T-helper 2 cell treated with Interferon-gamma antibody and Interleukin-4, amounts not matched to agents 5 μg/mL and 100 μg/mL, for 36 hours (primary cell): ENCODE measurements at places on chromosomes 3 and 15.
A peak's percentile ranks its signal among the peaks of the same experiment; 100 is the strongest.

- DNase-seq, result no peak
These were observed 49.7 kb downstream of the KLHL25 start for GRCh38 chr15:85745023-85745422.

- DNase-seq, result no peak
These were observed 16.4 kb upstream of the FGD5 start for GRCh38 chr3:14802381-14802731.

- DNase-seq, result no peak
These were observed 24.6 kb upstream of the INSYN1 start for GRCh38 chr15:73777741-73778140.

DNA sequence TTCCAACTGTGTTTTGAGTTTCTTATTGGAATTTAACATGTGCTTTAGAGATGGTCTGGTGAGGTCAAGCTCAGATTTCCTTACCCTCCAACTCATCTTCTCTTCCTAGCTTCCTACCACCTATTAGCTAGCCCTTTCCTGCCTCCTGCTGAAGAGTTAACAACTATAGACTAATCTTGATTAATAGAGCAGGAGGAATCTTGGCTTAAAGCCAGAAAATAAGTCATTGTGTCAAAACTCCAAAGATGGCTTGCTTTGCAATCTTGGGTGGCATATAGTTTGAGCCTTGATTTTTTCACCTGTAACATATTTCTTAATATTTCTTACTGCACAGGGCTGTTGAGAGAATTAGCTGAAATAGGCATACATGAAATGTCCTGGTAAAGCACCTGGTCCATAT is 27.3 kb downstream of the BCL2L10 start:
- no peak for DNase-seq

DNA sequence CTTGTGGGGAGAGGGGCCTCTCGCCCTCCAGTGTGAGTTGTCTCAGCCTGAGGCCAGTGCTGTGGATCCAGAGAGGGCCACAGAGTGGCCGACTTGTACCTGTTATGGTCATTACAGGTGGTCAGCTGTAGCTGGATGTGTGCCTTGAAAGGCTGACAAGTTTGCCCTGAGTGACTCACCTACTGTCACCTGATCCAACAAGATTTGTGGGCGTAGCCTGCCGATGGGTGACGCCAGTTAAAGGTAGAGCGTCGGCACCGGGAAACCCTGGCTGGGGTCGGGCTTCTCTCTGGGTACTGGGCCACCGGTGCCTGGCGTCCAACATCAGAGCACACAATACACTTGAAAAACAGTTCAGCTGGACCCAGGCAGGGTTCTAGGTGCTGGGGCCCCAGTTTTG is 2.8 kb upstream of the ISG20 start:
- DNase-seq, result peak; percentile 66

DNA sequence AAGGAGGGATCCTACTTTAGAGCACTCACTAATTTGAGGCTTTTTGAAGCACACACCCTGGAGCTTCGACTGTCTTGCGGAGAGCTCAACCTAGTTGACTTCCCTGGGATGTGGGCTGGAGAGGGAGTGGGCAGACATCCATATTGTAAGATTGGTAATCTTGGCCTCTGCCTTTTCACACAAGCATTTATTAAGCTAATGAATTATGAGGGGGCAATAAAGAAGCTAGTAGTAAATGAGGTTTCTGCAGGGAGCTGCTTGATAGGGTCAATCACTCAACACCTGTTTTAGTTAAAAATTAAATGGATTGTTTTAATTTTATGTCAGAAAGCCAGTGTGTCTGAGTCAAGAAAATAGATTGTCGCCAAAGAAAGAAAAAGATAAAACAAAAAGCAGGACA is 76.3 kb downstream of the PDZRN3 start:
- no peak for DNase-seq

DNA sequence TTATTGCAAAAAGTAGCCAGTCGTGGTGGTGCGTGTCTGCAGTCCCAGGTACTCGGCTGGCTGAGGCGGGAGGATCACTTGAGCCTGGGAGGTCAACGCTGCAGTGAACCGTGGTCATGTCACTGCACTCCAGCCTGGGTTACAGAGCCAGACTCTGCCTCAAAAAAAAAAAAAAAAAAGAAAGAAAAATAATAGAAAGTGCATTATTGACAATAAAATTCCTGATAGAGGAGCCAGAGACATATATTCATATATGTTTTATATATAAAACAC is 43.6 kb upstream of the PYDC2 start:
- DNase-seq, result no peak

DNA sequence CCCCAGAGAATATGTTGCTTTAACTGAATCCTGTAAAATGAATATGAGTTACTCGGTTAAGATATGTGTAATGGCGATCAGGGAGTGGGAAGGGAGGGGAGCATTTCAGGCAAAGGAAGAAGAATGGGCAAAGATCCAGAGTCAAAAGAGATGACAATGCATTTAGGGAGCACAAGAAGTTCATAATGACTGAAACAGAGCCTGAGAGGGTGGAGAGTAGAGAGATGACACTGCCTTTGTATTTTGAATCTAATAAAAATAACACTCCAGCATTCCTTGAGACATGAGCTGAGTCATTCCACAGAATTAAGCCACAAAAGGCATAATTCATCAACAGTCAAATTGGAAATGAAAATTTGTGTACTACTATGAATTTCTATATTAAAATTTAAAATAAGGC is 105.3 kb upstream of the PEX5L start:
- no peak for DNase-seq

DNA sequence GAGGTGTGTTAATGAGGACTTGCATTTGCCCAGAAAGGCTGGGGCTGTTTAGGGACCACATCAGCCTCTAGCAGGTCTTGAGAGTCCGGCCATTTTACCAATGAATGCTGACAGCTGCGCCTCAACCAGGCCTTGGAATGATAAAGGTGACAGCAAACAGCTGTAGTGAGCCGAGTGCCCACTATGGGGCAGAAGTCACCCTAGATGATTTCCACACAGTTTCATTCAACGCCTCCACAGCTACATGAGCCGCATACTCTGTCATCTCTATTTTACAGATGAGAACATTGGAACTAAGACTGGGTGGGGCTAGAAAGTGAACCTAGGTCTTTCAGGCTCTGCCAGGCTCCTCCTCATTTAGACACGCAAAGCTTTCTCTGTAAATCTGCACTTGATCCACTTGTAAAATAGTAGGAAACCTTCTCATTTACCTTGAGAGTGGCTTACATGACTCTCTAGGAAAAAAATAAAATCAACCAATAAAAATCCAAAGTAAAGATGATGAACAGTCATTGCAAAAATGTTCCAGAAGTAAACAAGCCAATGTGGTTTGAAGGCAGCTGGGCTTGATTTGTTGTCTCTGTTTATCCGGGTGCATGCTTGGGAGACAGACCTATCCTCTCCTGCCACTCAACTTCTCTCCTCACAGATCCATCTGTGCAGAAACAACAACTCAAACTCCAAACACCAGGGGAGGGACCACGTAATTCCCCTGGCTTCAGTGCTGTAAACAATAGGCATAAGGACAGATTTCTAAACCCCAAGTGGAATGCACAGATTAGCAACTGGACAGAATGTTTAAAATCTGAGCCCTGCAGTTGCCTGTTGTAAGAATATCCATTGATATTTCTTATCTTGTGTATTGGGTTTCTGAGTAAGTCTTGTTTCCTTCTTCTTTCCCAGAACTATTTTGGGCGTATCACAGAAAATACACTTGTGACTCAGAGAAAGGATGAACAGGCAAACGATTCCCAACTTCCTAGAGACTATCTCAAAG is 31.5 kb upstream of the LDHAL6B start:
- DNase-seq, result peak; percentile 32

DNA sequence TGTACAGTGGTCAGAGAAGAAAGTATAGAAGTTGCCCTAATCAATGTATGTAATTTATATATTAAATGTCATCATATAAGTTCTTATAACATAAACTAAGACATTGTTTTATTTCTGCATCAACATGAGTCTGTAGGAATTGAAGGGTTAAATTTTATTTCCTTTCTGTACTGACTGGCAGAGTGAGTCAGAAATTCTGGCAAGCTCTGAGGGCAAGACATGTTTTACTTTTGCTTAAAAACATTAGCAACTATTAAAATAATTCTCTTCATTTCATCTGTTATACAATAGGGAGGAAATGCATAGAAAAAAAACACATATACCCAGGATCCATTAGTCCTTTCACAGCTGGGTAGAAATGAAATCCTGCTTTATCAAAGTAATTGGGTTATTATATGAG is 171.4 kb upstream of the ALCAM start:
- DNase-seq, result no peak

- DNase-seq, result no peak
These were observed 18.5 kb downstream of the TRANK1 start for GRCh38 chr3:36926292-36926897.

DNA sequence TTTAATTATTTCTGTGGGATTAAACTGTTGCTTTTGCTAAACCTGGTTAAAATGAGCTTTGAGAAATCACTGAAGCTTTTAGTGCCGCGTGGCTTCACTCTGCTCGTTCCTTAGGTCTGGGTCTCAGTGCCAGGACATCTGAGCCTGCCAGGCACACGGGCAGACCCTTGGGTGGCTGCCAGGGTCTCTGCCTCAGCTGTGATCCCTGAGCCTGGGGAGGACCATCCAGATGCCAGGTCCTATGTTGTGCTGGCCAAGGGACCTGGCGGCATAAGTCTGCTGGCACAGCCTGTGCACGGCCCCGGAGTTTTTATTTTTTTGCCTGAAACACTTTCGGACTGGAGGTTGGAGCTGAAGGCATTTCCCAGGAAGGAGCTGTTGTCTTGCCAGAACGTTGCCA is 328.1 kb downstream of the LRTM1 start:
- DNase-seq, result no peak

DNA sequence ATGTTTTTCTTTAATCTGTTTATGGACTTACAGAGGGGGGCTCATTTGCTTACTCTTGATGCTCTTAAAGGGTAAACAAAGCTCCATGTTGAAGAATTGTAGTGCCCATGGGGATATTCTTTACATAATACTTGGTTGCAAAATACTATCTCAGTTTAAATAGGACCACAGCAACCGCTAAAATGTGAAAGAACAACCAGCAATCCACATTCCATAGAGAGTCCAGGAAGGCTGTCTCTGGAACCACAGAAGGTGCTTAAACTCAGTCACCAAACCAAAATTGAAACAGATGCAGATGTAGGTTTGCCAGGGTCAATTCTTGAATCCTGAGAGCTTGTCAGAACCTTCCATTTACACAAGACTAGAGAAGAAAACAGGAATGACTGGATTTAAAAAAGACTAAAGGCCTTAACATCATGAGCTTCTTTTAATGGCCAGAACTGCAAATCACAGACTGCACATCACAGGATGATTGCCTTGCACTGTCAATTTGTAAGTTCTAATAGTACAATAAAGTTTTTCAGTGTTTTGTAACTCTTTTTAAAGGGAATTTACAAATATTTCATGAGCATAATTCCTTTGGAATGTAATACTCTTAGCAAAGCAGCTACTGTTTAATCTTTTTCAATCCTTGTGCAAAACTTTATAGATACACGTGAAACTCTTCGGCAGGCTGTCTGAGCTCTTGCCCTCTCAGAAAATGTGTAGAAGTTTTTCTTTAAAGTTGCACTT is 661.6 kb downstream of the SI start:
- no peak for DNase-seq

DNA sequence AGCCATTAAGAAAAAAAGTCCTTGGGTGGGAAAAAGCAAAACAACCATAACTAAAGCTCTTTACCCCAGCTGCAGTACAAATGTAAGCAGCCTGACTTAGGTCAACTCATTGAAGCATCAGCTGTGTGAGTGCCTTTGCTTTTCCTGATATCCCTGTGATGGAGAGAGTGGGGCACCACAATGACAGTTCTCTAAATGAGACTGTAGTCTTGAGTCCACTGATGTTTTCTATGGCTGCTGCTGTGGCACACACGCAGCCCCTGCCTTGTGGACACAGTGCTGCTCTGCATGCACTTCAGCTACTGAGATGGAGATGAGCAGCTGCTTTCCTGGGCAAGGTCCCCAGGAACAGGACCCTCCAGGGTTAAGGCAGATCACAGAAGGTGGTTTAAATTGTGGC is 173.2 kb downstream of the KCNAB1 start:
- DNase-seq, result no peak

DNA sequence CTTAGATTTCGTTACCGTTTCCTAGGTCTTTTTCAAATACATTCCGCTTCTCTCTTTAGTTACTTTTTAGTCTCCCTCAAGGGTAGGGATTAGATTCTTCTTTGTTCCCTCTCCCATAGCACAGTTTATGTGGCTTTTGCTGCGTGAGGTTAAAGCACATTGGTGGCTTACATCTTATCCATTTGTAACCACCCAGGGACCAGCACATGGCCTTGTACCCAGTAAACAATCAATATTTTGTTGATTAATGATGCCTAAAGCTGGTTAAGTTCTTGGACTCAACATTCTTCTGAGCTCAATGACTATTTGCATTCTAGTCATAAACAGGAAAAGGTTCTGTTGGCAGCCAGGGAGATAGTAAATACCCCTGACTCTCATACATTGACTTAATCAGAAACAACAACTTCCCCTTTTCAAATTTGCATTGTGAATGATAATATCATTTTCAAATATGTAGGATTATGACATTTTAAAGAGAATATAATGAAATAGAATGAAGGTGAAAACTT is 60.2 kb downstream of the CACNA1D start:
- no peak for DNase-seq

- no peak for DNase-seq
These were observed 96.5 kb upstream of the TNIK start for GRCh38 chr3:171556574-171557145.

DNA sequence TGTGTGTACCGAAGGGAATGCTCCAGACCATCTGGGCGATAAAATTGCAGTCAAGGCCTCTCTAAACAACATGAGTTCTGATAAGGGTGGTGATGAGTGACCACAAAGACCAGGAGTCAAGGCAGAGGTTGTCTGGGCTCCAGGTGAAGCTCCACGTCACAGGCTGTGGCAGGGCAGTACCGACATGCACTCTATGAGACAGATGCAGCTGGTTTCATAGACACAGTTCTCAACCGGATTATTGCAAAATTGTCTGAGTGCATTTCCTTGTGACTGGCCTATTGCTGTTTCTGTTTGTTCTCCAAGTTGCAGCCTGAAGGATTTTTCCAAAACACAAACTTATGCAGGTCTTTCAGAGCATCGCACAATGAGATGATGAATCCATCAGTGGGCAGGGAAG is 157.5 kb upstream of the HES1 start:
- no peak for DNase-seq

- DNase-seq, result no peak
These were observed 164.6 kb downstream of the SMAD6 start for GRCh38 chr15:66866656-66867055.

- DNase-seq, result no peak
These were observed 40.1 kb downstream of the RPN1 start for GRCh38 chr3:128610451-128611070.

DNA sequence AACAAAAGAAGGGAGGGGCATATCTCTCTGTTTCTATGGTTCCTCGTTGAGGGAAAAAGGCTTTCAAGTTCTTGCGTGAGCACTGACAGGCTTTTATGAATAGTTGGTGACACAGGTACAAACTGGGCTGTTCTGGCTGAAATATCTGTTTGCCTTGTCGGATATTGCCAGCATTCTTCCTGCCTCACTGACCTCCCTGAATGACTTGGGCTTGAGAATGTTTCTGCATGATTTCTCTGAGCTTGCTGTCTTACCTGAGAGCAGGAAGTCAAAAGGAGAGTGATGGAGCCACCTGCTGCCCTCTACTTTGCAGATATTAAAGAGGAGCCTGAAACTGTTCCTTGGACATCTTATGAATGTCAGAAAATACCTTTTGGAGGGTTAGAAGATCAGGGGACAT is 4.8 kb downstream of the GCNT3 start:
- DNase-seq, result no peak
